ENCODE measurements at places on chromosomes 6 and 20.

DNA sequence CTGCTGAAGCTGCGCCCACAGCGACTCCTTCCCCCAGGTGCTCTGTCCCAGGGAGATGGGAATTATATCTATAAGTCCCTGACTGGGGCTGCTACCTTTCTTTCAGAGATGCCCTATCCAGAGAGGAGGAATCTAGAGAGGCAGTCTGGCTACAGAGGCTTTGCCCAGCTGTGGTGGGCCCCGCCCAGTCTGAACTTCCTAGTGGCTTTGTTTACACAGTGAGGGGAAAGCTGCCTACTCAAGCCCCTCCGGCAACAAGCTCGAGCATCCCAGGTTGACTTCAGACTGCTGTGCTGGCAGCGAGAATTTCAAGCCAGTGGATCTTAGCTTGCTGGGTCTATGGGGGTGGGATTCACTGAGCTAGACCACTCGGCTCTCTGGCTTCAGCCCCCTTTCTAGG lies 152.5 kb upstream of the MAP3K7 start:
- H3K27ac ChIP-seq = no peak overlapping the region
- no peaks in the 10 kb centered on the region for H3K4me1 ChIP-seq
- DNase-seq = no peak
- no peaks in the 10 kb centered on the region for H3K36me3 ChIP-seq

DNA sequence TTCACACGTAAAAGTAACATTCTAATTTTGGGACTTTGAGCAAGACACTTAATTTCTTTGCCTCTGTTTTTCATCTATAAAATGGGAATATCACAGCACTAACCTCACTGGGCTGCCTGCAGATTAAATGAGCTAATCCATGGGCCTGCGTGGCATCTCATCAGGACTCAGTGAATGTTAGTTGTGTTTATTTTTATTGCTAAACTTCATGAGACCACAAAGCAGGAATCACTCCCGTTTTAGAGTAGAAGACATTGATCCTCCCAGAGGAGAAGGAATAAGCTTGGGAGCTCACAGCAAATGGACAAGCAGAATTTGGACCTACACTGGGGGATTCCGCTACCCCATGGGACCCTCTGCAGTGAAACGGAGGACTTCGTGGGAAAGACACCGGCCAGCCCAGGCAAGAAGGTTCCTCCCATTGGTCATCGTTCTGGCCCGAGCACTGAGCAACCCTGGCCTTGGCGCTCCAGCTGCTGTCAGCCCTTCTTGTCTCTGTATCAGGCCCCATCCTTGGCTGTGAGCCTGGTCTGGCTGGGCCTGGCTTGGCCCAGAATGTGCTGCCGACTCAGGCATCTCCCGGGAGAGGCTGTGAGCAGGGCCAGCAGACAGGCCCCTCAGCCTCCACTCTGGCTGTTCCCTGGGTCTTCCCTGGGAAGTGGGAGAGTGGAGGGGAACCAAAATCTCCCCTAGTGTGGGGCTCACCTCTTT lies 79.8 kb downstream of the NFATC2 start:
- no peak overlapping the region for H3K27ac ChIP-seq
- H3K4me1 ChIP-seq = no peaks in the 10 kb centered on the region
- peak; percentile 96 for DNase-seq
- no peak overlapping the region for H3K4me3 ChIP-seq
- H3K36me3 ChIP-seq = no peaks in the 10 kb centered on the region

- no peaks in the 10 kb centered on the region for H3K4me1 ChIP-seq
- no peak overlapping the region for H3K4me3 ChIP-seq
- no peak overlapping the region for H3K27ac ChIP-seq
Observed at GRCh38 chr20:17771206-17772004, 71.6 kb downstream of the BANF2 start.

- no peak overlapping the region for H3K27ac ChIP-seq
- no peaks in the 10 kb centered on the region for H3K27me3 ChIP-seq
Observed at GRCh38 chr6:22399693-22400092, 102.9 kb upstream of the PRL start.

- H3K27me3 ChIP-seq = no peaks in the 10 kb centered on the region
- no peaks in the 10 kb centered on the region for H3K4me1 ChIP-seq
- no peak for DNase-seq
- H3K27ac ChIP-seq = no peak overlapping the region
- no peak overlapping the region for H3K4me3 ChIP-seq
Observed at GRCh38 chr20:7924692-7925091, 15.6 kb downstream of the HAO1 start.

GRCh38 chr6:113610377-113610988 lies 246.7 kb upstream of the MARCKS start:
- no peak overlapping the region for H3K27ac ChIP-seq
- no peaks in the 10 kb centered on the region for H3K36me3 ChIP-seq
- DNase-seq = no peak
- no peak overlapping the region for H3K4me3 ChIP-seq
- H3K4me1 ChIP-seq = no peaks in the 10 kb centered on the region

- peaks cover 33% of the 10 kb centered on the region for H3K4me1 ChIP-seq
- peak overlapping the region; percentile 21 for H3K27ac ChIP-seq
- DNase-seq = no peak
- no peak overlapping the region for H3K4me3 ChIP-seq
- H3K27me3 ChIP-seq = no peaks in the 10 kb centered on the region
Observed at GRCh38 chr20:1368448-1369199, 24.2 kb downstream of the FKBP1A start.

DNA sequence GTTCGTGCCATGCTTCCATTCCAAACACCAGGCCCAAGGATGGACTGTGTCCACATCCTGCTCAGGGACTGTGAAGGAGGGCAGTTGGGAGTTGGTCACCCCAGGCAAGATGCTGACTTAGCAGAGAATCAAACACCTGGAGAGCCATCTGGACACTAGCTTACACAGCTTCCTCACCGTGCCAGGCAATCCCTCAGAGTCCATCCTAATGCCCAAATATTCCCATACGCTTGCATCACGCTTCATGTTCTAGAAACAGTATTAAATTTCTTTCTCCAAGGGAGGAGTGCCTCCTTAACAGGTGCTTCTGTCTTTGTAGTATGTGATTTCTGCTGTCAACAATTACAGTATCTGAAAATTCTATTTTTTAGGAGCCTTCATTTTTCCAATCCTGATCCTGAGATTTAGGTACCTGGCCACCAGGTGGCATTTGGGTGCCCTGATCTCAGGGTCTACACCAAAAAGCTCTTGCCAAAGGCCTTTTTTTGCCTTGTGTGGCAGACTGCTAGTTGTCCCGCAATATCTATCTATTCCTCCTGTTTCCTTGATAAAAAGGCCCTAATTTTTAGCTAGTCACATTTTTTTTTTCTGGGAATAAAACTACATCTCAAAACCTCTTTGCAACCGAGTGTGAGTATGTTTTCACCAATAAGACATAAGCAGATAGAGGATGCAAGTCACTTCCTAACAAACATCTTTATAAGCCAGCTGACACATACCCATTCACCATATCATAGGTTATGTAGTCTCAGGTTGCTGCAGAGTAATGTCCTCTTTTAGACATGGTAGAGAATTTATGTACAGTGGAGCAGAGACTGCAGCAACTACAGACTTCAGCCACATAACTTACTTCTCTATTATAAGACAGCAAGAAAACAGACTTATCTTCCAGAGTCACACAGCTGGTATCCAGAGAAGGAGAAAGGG lies 85.0 kb downstream of the PREP start:
- H3K27me3 ChIP-seq = no peaks in the 10 kb centered on the region
- H3K36me3 ChIP-seq = no peaks in the 10 kb centered on the region
- no peak overlapping the region for H3K27ac ChIP-seq
- DNase-seq = no peak
- no peaks in the 10 kb centered on the region for H3K4me1 ChIP-seq
- H3K4me3 ChIP-seq = no peak overlapping the region

DNA sequence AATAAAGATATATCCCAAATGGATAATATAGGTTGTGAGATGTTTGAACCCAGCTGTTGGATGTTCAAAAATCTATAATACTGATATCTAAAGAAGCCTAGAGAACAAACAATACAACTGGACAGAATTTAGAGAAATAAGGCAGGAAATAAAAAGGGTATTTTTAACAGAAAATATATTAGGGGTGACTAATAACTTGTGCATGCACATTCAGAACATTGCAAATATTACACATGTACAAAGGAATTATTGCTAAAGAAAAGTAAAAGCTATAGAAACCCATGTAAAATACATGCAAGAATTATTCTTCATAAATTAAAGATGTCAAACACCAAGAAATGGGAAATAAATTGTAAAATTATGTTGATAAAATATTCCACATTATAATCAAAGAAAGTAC lies 32.7 kb upstream of the HCRTR2 start:
- H3K36me3 ChIP-seq = no peaks in the 10 kb centered on the region
- no peak overlapping the region for H3K4me3 ChIP-seq
- no peaks in the 10 kb centered on the region for H3K27me3 ChIP-seq
- no peak overlapping the region for H3K27ac ChIP-seq

DNA sequence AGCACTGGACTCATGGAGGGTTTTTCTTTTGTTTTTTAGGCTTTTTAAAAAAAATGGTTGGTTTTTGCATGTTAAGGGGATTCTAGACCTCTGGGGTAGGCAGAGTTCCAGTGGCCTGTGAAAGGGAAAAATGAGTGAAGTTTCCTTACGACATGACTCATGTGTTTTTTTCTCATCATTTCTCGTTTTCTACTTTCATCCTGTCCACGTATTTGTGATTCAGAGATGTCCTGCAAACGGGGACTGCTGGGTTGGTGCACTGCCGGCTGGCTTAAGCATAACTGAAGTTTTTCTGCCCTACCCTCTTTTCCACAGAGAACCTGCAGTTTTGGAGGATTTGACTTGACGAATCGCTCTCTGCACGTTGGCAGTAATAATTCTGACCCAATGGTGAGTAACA lies 182.3 kb downstream of the SASH1 start:
- H3K27me3 ChIP-seq = no peaks in the 10 kb centered on the region
- DNase-seq = no peak
- no peak overlapping the region for H3K27ac ChIP-seq
- no peaks in the 10 kb centered on the region for H3K36me3 ChIP-seq
- H3K4me3 ChIP-seq = no peak overlapping the region

GRCh38 chr6:75213732-75214131 lies 7.9 kb upstream of the COL12A1 start:
- H3K4me3 ChIP-seq = no peak overlapping the region
- H3K27ac ChIP-seq = no peak overlapping the region
- no peaks in the 10 kb centered on the region for H3K36me3 ChIP-seq

- H3K4me3 ChIP-seq = no peak overlapping the region
- DNase-seq = no peak
- peaks cover 6% of the 10 kb centered on the region for H3K4me1 ChIP-seq
- H3K27ac ChIP-seq = no peak overlapping the region
- no peaks in the 10 kb centered on the region for H3K36me3 ChIP-seq
Observed at GRCh38 chr6:56399250-56399671, 151.9 kb upstream of the COL21A1 start.

- no peak overlapping the region for H3K27ac ChIP-seq
- H3K36me3 ChIP-seq = no peaks in the 10 kb centered on the region
- DNase-seq = peak; percentile 57
- H3K4me3 ChIP-seq = no peak overlapping the region
Observed at GRCh38 chr20:60057123-60057865, 99.1 kb downstream of the CDH26 start.

- H3K27me3 ChIP-seq = no peaks in the 10 kb centered on the region
- H3K27ac ChIP-seq = no peak overlapping the region
- H3K36me3 ChIP-seq = no peaks in the 10 kb centered on the region
- DNase-seq = no peak
Observed at GRCh38 chr6:51396583-51396982, 577.9 kb downstream of the TFAP2B start.

DNA sequence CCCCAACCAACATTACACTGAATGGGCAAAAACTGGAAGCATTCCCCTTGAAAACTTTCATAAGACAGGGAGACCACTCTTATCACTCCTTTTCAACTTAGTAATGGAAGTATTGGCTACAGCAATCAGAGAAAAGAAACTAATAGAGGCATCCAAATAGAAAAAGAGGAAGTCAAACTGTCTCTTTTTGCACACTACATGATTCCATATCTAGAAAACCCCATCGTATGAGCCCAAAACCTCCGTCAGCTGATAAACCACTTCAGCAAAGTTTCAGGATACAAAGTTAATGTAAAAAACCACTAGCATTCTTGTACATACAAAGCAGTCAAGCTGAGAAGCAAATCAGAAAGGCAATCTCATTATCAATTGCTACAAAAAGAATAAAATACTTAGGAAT lies 580.4 kb upstream of the PTCHD4 start:
- DNase-seq = no peak
- no peaks in the 10 kb centered on the region for H3K27me3 ChIP-seq
- H3K36me3 ChIP-seq = no peaks in the 10 kb centered on the region
- no peaks in the 10 kb centered on the region for H3K4me1 ChIP-seq

DNA sequence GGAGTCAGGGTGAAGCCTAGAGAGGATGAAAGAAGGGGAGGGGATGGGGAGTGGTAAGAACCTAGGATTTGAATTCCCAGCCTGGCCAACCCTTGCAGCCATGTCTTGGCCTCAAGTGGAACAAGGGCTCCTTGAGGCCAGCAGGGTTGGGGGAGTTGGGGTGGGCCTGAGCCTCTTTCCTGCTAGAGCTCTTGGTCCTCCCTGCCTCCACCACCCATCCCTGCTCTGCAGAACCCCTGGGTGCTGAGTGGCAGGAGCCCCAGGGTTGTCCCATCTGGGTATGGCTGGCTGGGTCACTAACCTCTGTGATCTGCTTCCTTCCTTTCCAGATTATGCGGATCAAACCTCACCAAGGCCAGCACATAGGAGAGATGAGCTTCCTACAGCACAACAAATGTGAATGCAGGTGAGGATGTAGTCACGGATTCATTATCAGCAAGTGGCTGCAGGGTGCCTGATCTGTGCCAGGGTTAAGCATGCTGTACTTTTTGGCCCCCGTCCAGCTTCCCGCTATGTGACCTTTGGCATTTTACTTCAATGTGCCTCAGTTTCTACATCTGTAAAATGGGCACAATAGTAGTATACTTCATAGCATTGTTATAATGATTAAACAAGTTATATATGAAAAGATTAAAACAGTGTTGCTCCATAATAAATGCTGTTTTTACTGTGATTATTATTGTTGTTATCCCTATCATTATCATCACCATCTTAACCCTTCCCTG lies 8.3 kb downstream of the VEGFA start:
- H3K4me1 ChIP-seq = peaks cover 34% of the 10 kb centered on the region
- H3K27ac ChIP-seq = no peak overlapping the region
- peaks cover 63% of the 10 kb centered on the region for H3K36me3 ChIP-seq
- H3K4me3 ChIP-seq = no peak overlapping the region
- DNase-seq = no peak

DNA sequence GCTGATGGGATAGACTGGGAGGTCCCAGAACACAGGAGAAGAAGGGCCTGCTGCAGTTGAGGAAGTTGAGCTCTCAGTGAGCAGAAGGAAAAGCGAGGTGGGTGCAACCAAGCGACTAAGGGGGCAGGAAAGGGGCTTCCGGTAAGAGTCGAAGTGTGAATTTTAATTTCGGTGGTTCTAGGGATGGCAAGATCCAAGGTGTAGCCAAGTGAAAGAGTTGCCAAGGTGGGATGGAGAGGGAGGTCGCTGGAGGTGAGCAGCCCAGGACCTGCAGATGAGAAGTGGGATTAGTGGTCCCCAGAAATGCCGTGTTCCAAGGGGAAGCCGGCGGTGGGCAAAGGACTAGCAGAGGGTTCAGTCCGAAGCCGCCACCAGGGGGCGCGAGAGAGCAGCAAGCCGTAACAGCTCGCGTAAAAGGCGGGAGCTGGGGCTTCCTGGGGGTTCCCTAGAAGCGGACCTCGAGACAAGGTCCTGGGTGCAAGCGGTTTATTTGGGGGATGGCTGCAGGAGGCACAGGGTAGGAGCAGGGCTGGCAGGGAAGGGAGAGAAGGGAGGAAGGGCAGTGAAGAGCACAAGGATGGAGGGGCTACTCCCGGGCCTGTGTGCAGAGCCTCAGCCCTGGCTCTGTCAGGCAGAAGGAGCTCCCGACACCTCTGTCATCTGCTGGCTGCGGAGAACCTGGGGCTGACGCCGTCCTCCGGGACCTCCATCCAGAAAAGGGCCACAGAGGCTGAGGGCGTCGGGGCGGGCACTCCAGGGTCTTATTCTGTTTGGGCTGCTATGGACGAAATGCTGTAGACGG lies 103.6 kb downstream of the PAX1 start:
- DNase-seq = peak; percentile 45
- H3K4me1 ChIP-seq = no peaks in the 10 kb centered on the region
- H3K27me3 ChIP-seq = no peaks in the 10 kb centered on the region
- no peak overlapping the region for H3K27ac ChIP-seq
- no peak overlapping the region for H3K4me3 ChIP-seq

Data from adrenal gland (tissue), 19 donors.